ENCODE measurements at places on chromosomes 1 and 21.
A peak's percentile ranks its signal among the peaks of the same experiment; 100 is the strongest.

GRCh38 chr1:43044572-43045361, 86.1 kb upstream of the SLC2A1 start:
- no peak for DNase-seq

DNA sequence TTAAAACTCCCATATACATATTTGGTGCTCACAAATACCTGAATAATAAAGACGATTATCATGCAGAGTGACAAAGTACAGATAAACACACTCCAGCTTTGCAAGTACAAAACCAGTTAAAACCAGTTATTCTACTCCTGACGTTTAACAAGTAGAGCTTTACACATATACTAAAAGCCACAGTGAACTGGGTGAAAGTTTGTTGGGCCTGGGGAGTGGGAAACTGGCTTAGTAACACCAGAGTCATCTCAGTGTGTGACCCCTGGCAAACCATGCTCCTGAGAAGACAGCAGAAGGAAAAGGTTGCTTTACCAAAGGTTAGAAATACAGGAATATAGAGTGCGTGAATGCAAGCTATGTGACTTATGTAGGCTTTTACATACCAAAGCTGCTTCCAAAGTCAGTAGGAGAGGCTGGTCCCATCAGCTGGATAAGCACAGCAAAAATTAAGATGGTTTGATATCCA, 148.1 kb downstream of the NRIP1 start:
- DNase-seq: no peak

GRCh38 chr1:214058076-214058475, 70.3 kb downstream of the PROX1 start:
- DNase-seq: no peak

GRCh38 chr1:154502744-154503115, 518 bp upstream of the SHE start:
- no peak for DNase-seq

- no peak for DNase-seq
These were observed 5.1 kb upstream of the REG4 start for GRCh38 chr1:119816407-119816806.

GRCh38 chr1:62435231-62436038, 1.4 kb upstream of the USP1 start:
- DNase-seq: peak; percentile 86

DNA sequence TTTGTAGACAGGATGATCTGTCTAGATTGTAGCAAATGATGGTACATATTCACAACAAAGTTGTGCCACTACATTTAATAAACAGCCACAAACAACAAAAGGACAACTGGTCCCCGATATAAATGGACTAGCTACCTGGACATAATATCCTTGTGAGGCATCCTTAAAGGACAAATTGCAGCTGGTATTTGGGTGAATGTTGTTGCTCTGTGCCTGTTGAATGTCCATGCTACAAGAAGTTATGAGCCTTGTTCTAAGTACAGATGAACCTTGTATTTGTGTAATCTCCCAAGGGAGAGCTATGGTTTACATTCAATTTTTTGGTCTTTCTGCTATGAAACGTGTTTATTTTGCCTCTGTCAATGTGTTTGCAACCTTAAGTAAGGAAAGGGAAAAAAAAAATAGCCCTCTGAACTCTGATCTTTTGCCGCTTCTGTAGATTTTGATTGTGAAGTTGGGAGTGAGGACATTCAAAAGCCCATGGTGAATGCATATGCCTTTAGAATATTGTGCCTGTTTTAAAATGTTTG, 26.5 kb downstream of the SFT2D2 start:
- no peak for DNase-seq

DNA sequence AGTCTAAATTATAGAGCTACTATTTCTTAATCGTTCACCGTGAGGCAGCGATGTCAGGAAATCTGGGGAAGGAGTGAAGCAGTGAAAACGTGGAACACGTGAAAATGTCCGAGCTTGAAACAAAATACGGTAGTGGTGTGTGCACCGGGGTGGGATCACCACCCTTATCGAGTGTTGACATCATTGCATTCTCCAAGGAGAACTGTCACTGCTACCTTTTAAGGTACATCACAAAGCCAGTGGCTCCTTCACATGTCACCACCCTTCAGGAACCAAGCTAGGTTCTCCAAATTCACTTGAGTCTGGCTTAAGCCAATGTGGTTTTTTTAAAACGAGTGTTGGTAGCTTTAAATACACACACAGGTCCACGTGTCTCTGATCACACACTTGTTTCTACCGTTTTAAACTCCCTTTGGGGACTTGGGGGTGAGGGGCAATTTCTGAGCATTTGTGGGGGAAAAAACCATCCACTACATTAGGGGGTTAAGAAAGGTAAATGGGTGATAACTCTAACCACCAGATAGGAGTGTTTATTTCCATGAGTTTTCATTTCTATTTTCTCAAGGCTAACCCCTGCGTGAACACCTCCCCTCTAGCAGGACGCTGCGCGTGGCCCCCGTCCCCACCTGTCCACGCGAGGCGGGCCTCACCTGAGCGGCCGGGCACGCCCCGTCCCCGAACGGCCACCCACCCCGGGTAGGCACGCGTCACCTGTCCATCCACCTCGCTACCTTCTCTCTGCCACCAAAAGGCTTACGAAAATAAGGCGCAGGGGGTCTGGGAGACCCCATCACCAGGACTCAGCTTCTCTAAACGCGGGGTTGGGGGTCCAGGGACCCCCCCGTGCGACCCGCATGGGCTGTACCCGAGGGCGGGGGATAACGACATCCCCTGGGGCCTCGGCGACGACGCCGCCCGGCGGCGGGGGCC, 978 bp downstream of the PRDM15 start:
- no peak for DNase-seq

DNA sequence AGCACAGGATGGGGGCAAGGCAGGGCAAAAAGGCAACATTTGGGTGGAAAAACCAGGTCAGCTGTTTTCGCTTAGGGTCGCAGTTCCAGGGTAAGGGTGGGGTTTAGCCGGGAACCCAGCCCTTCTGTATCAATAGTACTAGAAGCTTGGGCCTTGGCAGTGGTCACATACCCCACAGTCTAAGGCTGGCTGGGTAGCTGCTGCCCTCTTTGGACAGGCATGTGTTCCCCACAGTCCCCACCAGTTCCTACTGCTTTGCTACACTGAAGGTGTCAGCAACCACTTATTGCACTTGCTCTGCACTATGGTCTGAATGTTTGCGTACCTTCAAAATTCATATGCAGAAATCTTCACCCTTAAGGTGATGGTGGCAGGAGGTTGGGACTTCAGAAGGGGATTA, 349.8 kb downstream of the LTN1 start:
- no peak for DNase-seq

DNA sequence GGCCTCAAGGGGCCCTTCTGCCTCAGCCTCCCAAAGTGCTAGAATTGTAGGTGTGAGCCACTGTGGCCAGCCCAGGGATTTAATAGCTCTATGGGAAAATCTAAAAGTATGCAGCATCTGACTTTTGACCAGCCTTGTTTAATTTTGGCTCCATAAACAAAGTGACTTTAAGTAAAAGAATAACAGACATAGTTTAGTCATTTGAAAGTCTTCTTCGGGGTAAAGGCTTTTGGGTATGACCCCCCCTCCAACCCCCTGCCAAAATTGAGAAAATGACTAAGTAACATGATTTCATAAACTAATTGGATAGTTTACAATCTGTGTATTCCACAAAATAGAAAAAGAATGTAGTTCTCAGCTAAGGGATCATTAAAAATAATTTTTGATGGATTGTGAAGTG, 17.0 kb downstream of the GPBP1L1 start:
- no peak for DNase-seq

GRCh38 chr1:110338886-110339406, at the start of gene RBM15:
RBM15 (plus strand) TSS chr1:110339377; CDS start chr1:110339406, 29 bp downstream.
- peak; percentile 100 for DNase-seq

DNA sequence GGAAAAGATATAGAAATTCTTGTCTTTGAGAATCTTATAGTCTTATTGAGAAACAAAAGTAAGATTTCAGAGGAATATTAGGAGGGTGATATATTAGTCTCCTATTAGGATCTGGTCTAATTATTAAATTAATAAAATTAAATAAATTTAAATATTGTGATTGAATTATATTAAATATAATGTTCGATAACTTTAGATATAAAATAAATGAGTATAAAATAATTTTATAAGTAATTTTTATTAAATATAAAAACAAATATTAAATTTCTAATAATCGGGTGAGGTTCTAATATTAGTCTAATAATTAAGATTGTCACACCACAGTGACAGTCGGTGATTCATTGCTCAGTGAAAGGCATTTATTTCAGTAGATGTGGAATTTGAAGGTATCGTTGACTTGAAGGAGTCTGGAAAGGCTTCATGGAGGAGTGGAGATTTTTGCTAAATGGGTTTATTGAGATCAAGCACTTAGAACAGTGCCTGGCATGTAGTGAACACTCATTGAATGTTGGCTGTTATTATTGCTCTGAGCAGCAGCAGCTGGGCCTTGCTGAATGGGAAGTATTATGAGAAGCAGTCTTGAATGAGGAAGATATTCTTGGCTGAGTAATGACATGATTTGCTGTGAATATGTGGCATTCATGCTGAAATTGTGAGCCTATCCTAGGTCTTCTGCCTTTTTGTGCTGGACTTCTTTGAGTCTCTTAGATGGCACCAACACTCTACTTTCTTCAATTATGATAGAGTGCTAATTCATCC, 74.6 kb downstream of the USP25 start:
- no peak for DNase-seq

DNA sequence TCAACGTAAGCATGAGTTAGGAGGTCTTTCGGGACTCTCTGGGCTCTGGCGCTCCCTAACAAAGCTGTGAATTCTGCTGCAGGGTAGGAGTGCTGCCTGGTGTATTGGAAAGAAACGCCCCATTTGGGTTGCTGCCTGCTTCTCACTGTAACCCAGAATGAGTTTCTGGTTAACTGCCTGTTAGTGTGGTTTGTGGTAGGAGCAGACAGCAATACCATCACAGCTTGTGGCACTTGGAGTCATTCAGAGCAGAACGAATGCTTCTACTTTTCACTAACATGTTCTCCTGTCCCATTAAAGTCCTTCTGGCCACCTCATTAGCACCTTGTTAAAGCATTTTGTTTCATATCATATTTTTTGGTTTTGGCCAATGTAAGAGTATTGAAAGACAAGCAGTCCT, 18.1 kb downstream of the MAP3K7CL start:
- no peak for DNase-seq

DNA sequence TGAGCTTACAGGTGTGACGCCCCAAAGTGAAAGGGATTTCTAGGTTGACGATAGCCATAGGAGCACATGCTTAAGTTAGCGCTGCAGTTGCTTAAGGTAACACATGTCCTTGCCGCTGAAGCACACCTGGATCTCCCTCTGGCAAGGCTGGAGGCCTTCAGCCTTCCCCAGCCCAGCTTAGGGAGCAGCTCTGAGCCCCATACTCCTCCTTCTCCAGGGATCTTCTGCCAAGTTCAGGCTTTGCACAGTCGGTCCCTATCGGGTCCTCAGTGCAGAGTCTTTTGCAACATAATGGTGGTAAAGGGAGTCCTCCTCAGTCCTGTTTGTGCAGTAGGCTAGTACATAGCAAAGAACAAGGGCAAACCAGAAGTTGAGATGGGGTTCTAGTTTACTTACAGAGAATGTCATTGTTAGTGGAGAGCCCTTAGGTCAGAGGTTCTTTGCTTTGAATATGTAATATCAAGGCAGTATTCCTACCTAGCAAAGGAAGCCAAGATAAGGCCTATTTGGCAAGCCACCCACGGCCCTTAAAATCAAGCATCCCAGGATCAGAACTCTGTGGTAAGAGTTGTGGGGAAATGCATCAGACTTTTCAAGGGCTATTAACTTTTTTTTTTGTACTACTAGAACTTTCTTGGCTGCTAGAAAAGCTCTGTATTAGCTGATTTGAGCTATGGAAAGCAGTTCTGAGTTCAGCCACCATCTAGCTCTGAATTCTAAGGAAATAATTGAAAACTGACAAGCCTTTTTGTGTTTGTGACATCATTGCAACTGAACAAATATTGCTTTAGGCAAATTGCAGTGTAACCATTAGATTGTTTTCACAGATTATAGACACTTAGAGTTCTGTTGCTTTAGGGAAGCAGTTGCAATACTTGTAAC, 1.4 kb downstream of the EVA1C start:
- no peak for DNase-seq

- no peak for DNase-seq
These were observed 86.1 kb downstream of the CTH start for GRCh38 chr1:70497152-70497551.

DNA sequence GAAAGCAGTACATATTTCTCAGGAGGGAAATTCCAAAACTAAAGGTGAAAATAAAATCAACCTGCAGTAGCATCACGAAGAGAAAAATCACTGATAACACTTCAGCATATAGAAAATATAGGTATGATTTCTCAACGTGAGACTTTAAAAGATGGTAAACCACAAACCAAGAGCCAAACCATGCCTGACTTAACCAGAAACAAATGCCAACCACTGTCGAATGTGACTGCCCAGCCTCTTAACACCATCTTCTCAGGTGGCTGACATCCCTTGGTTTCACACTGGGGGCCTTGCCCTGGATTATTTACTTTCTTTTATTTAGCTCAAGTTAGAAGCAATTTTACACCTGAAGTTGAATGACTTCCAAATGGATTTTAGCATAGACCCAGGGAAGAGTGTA, 10.1 kb downstream of the HMGCS2 start:
- DNase-seq: no peak

DNA sequence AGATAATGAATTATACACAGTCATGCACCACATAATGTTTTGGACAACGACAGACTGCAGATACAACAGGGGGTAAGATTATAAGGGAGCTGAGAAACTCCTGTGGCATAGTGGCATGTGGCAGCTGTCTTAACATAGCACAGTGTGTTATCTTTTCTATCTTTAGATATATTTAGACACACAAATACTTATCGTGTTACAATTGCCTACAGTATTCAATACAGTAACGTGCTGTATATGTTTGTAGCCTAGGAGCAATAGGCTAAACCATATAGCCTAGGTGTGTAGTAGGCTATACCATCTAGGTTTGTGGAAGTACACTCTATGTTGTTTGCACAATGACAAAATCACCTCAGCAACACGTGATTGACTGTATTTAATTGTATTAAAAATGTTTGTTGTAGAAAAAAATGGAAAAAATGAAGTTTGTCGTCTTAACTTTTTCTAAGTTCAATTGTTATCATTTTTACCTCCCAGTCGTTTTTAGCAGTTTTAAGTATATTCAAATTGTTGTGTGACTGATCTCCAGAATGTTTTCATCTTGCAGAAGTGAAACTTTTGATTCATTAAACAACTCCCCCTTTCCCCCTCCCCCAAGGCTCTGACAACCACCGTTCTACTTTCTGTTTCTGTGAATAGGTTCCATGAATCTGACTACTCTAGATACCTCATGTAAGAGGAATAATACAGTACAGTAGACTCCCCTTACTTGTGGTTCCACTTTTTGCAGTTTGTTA, 351.0 kb upstream of the B3GALT2 start:
- no peak for DNase-seq

GRCh38 chr1:203915811-203916210, 54.4 kb downstream of the SNRPE start:
- no peak for DNase-seq

DNA sequence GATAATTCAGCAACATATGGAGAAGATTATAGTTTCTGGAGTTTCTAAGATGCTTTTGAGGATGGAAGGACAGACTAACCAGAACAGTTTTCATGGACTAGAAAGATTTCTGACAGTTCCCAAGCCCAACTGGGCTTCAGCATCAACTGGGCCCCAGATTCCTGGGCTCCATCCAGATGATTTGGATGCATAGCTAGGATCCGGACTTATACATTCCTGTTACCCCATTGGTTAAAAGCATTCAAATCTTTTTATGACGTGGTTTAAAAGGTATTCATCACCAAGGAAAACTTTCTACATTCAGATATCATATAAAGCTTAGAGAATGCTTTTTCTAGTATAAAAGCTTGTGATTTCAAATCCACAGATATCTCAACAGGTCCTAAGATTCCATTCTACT, 29.7 kb downstream of the TSHB start:
- DNase-seq: no peak

- peak; percentile 85 for DNase-seq
These were observed 88.9 kb upstream of the WLS start for GRCh38 chr1:68321084-68321685.
